ENCODE measurements at places on chromosomes 11 and 22.

DNA sequence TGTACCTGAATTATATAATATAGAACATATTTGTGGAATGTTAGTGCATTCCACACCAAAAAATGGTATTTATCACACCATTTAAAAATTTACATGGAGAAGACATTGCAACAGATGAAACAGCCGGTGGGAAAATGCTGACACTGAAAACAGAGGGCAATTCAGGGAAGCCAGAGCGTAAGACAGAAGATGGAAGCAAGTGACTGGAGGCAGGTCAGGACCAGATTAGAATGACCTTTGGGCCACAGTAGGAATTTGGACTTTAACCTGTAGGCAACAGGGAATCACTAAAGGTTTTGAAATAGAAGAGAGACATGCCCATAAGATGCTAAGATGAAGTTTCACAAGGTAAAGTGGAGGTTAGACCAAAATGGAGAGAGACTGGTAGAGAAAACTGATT lies 60.5 kb downstream of the METTL15 start:
- DNase-seq = no peak

GRCh38 chr11:69471729-69472540 lies 9.5 kb upstream of the LINC01488 start:
- no peak for DNase-seq

DNA sequence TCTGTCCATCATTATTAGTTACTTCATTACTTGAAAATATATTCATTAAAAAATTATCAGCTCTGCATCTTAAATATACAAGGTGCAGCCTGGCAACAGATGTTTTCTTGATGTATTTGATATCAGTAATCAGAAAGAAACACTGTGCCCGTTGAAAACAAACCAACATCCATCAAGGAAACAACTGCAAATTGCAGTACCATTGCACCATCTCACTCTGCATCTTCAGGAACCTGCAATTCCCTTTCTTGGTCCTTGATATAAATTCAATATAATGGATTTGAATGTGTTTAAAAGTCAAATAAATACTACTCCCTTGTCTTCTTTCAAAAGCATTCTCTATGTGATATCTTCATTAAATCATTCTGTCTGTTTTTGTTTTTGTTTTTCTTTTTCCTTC lies 1131.2 kb downstream of the FAM181B start:
- no peak for DNase-seq

DNA sequence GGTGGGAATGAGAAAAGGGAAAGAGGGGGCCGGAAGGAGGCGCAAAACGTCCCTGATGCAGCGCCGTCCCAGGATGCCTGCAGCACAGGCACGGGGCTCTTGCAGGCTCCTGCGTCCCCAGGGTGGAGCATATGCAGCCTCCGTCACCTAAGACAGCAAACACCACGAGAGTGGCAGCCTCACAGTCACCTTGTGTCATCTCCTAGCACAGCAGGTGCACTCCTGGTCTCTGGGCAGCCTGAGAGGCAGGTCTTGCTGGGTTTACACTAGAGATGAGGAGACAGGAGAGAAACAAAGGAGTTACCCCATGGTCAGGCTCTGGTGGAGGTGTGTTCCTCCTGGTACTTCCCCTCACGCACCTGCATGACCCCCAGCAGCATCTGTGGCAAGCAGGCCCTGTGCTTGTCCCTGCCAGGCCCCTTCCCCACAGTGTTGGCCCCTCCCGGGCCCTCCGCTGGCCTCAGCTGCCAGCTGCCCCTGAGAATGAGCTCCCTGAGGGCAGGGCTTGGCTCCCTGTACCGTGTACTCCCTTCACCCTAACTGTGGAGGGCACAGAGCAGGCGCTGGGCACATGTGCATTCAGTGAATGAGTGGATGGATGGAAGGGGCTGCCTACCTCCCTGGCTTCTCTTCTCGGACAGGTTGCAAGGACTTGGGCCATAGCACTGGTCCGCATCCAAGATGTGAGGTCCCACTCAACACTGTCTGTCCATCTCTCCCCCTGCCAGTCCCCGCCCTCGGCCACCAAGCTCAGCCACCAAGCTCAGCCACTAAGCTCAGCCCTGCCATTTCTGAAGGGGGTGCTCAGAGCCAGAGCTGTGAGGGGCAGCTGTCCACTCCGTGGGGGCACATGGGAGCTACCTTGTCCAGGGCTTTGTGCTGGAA lies 988.6 kb downstream of the BRD1 start:
- no peak for DNase-seq

- no peak for DNase-seq
Observed at GRCh38 chr22:16827506-16827905, 2.3 kb upstream of the XKR3 start.

All from stimulated activated CD4-positive, alpha-beta T cell treated with anti-CD3 and anti-CD28 coated beads, Interleukin-12 subunit alpha, Interleukin-12 subunit beta, amount 100 ng/mL, for 48 hours (primary cell).